ENCODE measurements at places on chromosomes 13 and 19.

DNA sequence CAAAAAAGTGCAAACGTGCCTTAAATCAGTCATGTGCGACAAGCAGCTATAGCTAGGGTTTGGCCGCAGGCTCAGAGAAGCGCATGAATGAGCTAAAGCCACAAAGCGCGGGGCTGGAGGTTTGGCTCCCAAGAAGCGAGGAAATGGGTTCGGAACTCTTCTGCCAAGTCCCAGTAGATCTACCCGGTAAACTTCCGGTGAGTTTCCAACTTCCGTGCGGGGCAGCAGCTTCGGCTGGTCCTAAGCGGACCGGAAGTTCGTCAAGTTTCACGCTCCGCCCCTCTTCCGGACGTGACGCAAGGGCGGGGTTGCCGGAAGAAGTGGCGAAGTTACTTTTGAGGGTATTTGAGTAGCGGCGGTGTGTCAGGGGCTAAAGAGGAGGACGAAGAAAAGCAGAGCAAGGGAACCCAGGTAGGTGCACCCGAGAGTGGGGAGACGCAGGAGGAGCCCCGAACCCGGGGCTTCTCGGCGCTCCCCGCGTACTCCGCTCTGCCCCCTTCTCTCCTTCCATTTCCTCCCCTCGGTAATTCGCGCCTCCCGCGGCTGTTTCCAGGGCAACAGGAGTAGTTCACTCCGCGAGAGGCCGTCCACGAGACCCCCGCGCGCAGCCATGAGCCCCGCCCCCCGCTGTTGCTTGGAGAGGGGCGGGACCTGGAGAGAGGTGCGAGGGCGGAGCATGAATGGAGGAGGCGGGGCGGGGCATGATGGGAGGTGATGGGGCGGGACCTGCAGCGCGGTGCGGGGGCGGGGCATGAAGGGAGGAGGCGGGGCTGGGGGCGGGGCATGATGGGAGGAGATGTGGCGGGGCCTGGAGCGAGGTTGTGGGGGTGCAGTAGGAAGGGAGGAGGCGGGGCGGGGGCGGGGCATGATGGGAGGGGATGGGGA is at the start of gene NR1H2:
TSS of gene NR1H2 (plus strand) at position 292 of the 885 bp plus-strand sequence. CDS start 1,149 bp downstream, outside the sequence.
- DNase-seq = peak; percentile 95

DNA sequence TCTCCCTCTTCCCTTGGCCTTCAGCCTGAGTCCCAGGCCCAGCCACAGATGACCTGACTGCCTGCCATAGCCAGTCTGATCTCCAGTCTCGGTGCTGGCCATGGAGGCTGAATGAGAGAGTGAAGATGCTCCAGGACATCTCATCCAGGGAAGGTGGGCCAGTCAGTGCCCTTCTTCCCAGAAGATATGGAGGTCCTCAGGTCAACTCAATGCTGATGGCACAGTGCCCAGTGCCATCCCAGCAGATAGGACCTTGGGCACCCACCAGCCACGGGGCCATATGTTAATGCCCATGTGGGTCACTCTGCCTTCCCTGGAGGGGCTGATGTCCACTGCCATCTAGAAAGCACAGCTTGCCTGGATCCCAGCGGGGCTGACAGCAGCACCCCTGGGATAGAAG is 7.2 kb downstream of the VSTM2B start:
- DNase-seq = no peak

GRCh38 chr19:41887711-41888382 is 4.9 kb downstream of the ARHGEF1 start:
- peak; percentile 89 for DNase-seq

GRCh38 chr19:1324806-1325567 is 39.3 kb downstream of the EFNA2 start:
- DNase-seq = peak; percentile 26

DNA sequence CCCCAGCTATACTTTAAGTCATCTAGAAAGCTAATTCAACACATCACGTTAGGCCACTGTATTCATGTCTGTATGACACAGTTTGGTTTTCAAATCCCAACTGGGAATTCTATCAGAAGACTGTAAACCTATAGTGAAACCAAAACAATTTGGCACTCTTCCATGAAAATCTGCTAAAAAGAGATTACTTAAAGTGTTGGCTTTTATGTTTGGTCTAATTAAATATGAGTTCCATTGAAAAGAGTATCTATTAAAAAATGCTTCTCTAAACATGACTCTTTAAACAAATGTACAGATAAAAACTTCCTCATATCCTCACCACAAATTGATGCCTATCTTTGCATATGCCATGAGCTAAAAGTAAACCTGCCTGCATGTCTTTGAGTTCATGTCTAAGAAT is 25.4 kb downstream of the PCDH9 start:
- no peak for DNase-seq

- no peak for DNase-seq
Measured at GRCh38 chr19:46730595-46730994, 13.7 kb upstream of the PRKD2 start.

- peak; percentile 47 for DNase-seq
Measured at GRCh38 chr13:40116008-40116407, 460.5 kb downstream of the COG6 start.

DNA sequence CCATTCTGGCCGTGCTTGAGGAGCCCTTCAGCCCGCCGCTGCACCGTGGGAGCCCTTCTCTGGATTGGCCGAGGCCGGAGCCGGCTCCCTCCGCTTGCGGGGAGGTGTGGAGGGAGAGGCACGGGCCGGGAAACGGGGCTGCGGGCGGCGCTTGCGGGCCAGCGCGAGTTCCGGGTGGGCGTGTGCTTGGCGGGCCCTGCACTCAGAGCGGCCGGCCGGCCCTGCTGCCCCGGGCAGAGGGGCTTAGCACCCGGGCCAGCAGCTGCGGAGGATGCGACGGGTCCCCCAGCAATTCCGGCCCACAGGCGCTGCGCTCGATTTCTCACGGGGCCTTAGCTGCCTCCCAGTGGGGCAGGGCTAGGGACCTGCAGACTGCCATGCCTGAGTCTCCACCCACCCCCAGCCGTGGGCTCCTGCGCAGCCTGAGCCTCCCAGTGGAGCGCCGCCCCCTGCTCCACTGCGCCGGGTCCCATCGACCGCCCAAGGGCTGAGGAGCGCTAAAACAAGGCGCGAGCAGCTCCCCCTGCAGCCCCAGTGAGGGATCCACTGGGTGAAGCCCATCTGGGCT is 76.5 kb downstream of the PCDH20 start:
- no peak for DNase-seq

DNA sequence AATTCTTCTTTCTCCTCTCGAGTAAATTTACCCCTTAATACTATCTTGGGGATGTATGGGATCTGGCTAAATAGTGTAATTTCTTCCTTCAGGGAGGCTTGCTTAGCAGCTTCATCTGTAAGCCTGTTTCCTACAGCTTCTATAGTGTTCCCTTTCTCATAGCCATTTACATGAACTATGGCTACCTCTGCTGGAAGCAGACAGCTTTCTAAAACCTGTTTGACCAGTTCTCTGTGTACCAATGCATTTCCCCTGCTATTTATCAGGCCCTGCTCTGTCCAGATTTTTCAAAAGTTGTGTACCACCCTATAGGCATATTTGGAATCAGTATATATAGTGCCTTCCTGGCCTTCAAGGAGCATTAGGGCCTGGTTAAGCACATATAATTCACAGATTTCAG is 113.6 kb upstream of the PCDH9 start:
- DNase-seq = no peak

GRCh38 chr19:42246143-42246921 is 3.9 kb upstream of the GSK3A start:
- DNase-seq = no peak

DNA sequence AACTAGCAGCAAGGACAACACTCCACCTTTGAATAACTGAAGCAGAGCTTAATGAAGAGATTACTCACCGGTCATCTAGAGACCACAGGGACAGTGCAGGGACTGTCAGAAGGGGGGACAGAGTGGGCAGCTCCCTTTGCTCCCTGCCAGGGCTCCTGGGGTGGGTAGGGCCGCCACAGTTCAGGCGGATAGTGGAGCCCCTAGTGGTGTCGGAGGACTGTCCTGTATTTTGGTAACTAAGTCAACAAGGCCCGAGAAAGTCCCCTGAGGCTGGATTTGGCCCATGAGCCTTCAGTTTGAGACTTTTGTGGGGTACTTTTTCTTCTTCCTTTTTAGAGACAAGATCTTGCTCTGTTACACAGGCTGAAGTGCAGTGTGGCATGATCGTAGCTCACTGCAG is 44.6 kb downstream of the GJA3 start:
- DNase-seq = no peak

DNA sequence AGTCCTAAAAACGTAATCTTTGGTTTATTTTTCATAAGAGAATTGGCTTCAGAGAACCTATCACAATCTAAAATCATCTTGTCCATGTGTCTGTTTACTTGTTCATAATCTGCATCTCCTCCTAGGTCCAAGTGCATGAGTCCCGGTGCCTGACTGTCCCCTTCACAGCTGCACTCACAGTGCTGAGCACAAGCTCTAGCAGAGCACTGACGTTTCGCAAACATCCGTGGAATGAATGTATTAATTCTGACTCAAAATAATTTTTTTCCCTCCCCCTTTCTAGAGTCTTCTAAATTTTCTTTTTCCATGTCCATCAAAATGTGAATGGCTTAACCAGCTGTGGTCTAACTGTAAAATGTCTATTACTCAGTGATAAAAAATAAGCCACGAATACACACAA is 245.5 kb upstream of the TSHZ3 start:
- no peak for DNase-seq

GRCh38 chr19:16569609-16570320 is 2.5 kb downstream of the SLC35E1 start:
- no peak for DNase-seq

GRCh38 chr13:76796851-76797250 is 89.4 kb downstream of the KCTD12 start:
- DNase-seq = no peak

GRCh38 chr13:29556742-29557141 is 38.7 kb downstream of the SLC7A1 start:
- no peak for DNase-seq

DNA sequence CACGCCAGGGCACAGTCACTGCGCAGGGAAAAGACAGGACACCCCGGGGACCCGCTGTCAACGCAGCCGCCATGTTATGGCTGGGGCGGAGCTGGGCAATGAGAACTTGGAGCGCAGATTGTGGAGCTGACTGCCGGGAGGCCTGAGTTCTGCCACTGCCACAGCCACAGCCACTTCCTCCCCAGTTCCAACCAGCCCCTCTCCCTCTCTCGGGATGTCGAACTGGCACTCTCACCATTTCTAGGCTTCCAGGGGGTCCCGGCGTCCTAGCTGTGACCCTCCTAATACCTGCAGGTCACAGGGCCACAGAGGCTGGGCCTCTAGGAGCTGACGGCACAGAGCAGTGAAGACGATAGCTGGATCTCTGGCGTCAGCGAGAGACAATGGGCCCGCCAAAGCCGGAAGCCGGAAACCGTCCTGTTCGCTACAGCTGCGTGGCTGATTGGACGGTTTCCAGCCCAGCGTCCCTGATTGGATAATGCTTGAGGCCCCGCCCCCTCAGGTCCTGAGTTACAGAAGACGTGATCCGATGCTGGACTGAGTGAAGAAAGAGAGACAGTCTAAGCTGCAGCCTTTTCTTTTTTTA is at the start of gene ZNF506:
TSS of gene ZNF506 (minus strand) at position 385 of the 586 bp plus-strand sequence. CDS start at position 238, 147 bp downstream.
- peak; percentile 98 for DNase-seq

GRCh38 chr13:109900741-109901140 is 114.4 kb upstream of the IRS2 start:
- no peak for DNase-seq
